ENCODE measurements at places on chromosomes 5 and 9.

DNA sequence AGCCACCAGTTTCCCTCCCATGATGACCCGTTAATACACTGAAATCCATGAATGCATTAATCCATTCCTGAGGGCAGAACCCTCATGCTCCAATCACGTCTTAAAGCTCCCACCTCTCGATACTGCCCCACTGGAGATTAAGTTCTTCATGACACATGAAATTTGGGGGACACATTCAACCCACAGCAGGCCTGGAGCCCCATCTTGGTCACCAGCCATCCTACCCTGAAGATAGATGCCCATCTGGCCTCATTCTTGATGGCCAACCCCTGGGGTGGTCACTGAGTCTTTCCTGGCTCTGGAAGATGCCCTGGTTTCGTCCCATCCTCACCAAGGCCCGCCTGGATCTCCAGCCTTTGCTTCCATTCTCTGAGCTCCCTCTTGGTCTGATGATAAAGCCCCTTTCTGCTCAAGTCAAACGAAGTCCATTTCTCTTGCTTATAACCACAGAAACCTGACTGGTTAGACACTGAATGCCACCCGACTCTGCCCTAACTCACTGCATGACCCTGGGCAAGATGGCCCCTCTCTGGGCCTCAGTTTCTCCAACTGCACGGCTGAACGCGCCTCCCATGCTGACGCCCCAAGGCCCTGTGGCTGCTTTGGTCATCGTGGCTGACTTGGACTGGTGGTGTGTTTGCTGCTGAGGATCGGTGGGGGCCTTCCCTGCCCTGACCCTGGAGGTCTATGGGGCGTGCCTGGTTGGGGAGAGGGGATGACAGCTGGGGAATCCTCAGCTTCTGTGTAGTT is 138.4 kb upstream of the IER5L start:
- no peak for DNase-seq

- DNase-seq = no peak
Observed at GRCh38 chr5:116543501-116543900, 31.1 kb downstream of the SEMA6A start.

DNA sequence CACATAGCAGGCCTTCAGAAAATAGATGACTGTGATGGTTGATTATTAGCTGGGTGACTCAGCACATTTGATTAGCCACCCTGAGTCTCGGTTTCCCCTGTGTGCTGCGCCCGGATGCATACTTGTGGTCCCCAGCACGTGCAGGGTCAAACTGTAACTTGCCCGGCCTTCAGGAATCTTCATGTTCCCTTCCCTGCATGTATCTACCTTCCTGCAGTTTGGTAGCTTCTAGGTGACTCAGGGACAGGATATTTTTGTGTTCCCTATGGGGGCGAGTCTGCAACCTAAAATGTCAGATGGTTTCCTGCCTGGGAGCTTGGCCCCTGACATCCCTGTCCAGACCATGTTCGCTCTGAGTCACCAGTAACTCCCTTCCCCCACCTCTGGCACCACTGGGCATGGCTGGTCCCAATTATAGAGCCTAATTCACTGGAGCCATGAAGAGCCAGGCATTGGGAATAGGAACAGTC is 13.2 kb downstream of the PTGS1 start:
- no peak for DNase-seq

- DNase-seq = no peak
Observed at GRCh38 chr5:170451747-170452365, 52.0 kb upstream of the KCNIP1 start.

DNA sequence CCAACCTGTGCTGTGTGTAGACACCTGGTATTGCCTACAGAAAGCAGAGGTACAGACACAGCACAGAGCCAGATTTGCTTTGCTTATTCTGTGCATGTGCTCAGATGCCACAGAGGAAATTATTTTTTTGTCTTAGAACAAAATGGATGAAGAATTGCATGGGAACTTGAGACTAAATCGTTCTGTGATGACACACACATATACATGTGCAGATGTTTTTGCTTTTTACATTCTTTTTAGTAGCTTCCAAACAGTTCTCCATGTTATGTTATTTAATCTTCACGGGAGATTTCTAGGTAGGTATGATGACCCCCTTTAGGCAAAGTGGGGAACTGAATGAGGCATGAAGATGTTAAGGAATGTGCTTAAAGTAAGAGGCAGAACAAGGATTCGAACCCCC is 221.5 kb upstream of the PANK3 start:
- DNase-seq = no peak

GRCh38 chr5:148912146-148912545 is 85.7 kb downstream of the ADRB2 start:
- no peak for DNase-seq

- no peak for DNase-seq
Observed at GRCh38 chr5:98111686-98112085, 661.8 kb upstream of the RGMB start.

DNA sequence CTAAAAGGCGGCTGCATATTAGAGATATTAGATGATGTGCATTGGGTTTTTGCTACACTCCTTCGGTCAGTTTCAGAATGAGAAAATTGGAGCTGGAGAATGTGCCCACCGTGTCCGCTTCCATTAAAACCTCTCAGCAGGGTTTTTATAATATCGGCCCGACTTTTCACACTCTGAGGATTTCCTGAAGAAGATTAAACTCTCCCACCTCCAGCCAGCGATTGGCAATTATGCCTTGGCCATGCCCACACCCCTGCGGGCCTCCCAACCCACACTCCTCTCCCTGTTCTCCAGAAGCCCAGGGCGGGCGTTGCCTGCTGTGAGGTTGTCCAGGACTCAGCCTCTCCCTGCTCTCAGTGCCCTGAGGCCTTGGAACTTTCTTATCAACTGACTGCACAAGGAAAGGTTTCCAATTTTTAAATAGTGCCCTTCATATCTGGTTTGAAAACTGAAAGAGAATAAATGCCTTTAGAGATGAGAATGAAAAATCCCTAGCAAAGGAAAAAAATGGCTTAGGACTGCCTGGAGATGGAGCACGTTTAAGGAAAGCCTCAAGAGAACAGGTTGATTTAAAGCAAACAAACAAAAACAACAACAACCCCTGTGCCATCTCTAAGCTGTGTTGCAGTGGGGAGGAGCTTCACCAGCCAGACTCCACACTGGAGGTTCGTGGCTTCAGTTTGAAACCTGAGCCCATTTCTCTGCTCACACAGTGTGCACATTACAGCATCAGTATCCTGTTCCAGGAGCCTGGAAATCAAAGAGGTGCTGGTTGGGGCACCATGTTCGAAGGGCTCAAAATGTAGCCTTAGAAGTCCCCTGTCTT is 292.9 kb downstream of the NSG2 start:
- DNase-seq = no peak

- DNase-seq = no peak
Observed at GRCh38 chr9:5531101-5531882, 21.0 kb downstream of the PDCD1LG2 start.

- DNase-seq = no peak
Observed at GRCh38 chr5:128597156-128597555, 59.1 kb upstream of the FBN2 start.

DNA sequence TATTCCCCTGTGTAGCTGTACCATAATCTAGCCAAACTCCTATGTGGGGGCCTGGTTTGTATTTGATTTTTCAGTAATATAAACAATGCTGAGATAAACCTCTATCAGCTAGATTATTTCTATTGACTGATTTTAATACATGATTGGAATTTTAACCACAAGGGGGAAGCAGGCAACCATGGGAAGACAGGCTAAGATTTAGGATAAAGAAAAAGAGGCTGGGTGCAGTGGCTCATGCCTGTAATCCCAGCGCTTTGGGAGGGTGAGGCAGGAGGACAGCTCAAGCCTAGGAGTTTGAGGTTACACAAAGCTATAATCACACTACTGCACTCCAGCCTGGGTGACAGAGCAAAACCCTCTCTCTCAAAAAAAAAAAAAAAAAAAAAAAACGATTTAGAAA is 18.1 kb upstream of the GPX3 start:
- DNase-seq = no peak

DNA sequence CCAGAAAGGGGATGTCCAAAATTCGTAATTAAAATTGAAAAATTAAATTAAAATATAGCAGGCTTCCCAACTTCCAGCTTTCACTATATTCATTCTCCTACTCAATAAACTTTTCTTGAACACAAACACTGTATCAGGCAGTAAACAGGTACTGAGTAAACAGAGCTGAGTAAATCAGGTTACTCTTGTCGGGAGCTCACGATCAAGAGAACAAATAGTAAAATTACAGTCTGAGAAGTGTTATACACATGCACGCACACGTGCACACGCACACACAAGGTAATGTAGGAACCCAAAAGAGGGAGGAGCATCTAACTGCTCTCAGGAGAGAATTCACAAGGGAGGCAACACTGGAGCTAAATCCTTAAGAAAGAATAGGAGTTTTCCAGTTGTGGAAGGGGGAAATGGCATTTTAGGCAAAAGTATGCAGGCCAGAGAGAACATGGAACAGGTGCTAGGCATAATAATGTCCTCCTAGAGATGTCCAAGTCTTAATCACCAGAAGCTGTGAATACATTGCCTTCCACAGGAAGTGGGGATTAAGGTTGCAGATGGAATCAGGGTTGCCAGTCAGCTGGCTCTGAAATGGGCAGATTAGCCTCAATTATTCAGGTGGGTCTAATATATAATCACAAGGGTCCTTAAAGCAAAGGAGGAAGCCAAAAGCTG is 598.8 kb upstream of the BRINP1 start:
- DNase-seq = no peak

Measured in posterior cingulate gyrus (tissue), 11 donors.